ENCODE measurements at places on chromosomes 3 and 15.

GRCh38 chr15:28945626-28946230 is 60.0 kb downstream of the APBA2 start:
- no peak for DNase-seq

DNA sequence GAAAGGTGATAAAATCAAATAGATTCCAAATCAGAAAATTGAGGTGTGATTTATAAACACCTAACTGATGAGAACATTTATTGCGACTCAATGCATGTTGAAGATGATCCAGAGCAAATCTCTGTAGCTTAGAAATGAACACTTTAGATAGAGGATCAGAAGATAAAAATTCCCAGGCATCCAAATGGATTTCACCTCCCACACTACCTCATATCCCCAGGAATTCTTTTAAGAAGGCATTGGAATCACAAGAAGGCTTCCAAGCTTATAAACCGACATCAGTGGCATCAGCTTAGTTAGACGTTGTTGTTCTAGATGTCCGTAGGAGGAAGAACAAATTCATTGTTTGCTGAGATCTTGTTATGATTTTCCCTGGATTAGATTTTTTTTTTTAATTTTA is 154.4 kb downstream of the EBLN2 start:
- no peak for DNase-seq

GRCh38 chr3:188664795-188665194 is 507.0 kb upstream of the TPRG1 start:
- no peak for DNase-seq

DNA sequence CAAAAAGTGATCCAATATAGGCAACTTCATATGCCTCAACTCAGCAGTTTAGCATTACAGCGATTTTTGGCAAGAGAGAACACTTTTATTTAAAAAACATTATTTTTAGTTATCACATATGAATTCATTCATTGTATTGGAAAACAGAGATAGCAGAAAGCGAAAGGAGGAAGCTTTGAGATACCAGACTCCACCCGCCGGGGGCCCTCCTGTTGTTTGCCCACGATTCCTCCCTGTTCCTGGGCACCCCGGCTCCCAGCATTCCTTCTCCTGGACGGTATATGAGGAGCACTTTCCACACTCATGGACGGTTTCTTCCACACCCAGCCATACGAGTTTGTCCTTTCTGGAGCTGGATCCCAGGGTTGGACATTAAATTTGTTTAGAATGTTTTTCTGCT is 18.2 kb downstream of the APBA2 start:
- DNase-seq, result no peak

- DNase-seq, result no peak
Observed at GRCh38 chr15:47577000-47577399, 140.3 kb upstream of the SEMA6D start.

DNA sequence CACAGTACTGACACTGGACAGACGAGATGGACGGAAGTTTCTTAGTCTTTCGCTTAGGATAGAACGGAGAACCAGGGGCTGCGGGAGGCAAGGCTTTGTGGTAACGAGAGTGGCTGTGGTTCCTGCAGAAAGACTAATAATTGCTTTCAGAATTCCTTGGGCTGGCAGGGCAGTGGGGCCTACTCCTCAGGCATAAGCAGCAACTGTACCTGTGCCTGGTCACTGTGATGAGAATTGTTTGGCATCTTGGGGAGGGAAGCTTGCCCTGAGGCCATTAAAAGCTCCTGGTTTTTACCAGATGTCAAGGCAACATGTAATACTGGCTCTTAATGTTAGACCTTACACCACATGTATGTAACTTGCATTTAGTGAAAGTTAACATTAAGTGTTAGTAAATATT is 7.6 kb downstream of the NIPA2 start:
- no peak for DNase-seq

GRCh38 chr15:85488997-85489396 is 108.6 kb downstream of the AKAP13 start:
- DNase-seq, result no peak

GRCh38 chr3:9169326-9169725 is 80.1 kb downstream of the SRGAP3 start:
- DNase-seq, result no peak

DNA sequence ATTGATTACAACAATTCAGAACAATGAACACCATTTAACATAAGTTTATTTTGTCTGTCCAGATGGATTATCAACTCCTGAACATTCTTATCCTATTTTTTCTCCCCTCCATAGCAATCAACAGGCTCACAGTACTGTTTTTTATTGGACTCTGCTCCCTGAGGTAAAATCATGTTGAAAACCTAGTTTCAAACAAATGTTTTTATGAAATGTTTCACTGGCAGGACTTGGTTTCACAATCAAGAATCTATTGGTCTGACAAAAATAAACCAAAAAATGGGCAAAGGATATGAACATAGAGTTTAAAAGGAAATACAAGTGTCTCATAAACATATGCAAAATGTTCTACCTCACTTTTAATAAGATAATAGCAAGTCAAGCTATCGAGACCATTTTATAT is 2.6 kb upstream of the MYRIP start:
- no peak for DNase-seq

DNA sequence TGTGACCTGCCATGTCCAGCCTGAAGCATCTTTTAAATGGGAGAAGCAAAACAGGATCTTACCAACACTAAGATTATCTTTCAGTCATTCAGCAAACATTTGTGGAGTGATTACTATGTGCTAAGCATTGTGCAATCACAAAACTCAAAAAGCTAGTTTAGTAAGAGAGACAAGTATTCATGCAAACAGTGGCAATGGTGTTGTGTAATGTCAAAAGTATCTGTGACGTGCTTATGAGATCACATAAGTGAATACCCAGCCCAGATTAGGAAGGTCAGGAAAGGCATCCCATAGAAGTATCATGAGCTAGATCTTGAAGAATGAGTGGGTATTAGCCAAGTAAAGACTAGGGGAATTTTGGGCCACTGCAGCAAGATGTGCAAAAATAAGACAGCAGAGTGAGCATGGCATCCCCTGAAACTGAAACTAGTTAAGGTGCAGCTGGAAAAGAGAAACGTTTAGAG is 32.1 kb downstream of the SEC62 start:
- no peak for DNase-seq

- no peak for DNase-seq
Observed at GRCh38 chr3:132079147-132079546, 44.3 kb upstream of the CPNE4 start.

DNA sequence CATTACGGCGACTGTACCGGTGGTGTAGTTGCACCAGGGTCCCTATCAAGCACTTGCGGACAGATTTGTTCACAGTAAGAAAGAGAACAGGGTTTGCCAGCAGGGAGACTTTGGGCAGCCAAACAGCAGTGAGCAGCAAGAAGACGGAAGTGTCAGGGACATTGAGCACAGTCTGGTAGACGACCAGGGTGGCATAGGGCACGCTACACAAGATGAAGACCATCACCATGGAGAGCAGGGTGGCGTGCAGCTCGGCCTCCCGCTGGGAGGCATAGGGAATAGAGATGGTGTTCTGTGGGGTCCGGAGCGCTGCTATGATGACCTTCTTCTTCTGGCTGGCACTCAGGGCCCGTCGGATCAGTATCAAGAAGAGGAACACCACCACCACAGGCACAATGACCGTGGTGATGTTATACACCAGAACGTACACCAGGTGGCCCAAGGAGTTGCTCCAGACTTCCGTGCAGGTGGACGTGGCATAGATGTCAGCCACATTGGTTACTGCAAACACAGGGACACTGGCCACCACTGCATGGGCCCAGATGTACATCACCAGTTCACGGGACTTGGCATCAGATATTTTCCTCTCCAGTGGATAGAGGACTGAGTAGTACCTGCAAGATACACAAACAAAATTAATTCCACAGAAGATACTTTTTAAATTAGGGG is 19.1 kb upstream of the FSIP1 start:
- DNase-seq, result no peak

DNA sequence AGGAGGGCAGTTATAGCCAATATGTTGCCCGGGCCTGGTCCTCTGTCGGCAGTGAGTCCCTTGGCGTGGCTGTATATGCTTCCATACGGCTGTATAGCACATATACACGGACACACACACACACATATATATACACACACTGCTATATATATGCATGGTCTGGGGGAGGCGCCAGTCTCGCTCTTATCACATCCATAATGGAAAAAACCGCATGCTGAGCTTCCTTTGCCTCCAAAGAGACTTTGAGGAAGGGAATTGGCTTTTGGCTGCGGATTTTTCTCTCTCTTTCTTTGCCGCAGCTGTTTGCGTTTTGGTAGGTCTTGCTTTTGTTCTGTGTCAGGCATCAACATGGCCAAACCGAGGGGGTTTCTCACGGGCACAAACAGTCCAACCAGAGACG is 11.3 kb upstream of the TMEM115 start:
- no peak for DNase-seq

DNA sequence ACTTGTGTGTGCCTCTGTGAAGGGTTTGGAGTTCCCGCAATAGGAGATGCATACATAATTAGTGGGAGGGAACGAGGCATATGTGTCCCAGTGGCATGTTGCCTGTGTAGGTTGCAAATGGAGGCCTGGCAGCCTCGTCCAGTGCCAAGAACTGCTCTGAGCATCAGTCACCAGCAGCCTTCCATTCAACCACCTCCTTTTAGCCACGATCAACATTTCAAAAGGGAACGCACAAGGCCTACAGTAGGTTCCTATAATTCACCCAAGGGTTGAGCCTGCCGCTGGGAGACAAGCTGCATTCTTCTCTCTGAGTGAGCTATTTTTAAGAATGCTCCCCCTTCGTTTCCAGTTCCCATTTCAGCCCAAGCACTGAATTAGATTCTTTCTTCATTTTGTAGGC is 78.8 kb upstream of the CTNNB1 start:
- no peak for DNase-seq

DNA sequence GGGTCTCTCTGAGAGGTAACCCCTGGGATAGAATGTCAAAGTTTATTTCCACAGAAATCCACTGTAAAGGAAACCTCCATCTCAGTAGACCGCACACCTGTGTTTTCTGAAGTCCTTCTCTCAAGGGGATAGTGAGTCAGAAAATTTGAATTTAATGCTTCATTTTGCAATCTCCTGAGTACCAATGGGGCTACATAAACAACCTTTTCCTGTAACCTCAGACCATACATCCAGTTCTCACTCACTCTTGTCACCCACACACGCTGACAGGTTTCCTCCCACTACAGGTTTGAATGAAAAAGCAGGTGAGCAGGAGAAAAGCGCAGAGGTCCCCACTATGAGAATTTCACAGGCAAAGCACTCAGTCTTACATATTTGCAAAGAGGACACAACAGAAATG is 165.3 kb upstream of the MCTP2 start:
- no peak for DNase-seq

- no peak for DNase-seq
Observed at GRCh38 chr3:13574083-13574797, 25.3 kb downstream of the FBLN2 start.

GRCh38 chr3:120364821-120365220 is 15.7 kb upstream of the LRRC58 start:
- DNase-seq, result no peak

GRCh38 chr3:139074565-139075115 is 29.9 kb upstream of the PRR23C start:
- no peak for DNase-seq

DNA sequence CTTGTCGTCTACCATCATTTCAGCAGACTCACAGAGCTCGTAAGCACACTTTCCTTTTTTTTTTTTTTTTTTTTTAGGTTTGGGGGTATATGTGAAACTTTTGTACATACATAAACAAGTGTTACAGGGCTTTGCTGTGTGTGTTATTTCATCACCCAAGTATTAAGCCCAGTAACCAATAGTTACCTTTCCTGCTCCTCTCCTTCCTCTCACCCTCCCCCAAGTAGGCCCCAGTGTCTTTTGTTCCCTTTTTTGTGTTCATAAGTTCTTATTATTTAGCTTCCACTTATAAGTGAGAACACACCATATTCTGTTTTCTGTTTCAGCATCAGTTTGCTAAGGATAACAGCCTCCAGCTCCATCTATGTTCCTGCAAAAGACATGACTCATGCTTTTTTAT is 746.8 kb downstream of the GRM7 start:
- no peak for DNase-seq

DNA sequence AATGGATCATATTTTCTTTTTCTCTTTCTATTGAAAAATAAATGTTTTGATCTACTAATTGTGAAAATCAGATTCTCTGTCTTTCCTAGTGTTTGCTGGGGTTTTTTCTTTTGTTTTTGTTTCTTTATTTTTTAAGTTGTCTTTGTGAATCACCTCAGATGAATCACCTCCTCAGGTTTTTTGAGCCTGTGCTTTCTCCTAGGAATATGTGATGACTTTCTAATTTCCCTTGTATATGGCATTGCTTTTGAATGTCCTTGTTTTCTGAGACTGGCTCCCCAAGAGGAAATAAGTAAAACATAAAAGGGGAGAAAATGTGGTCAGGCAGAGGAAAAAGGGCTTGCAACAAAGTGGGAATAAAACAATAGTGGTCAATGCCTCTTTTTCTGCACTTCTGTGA is 750.0 kb downstream of the ZPLD1 start:
- DNase-seq, result no peak

DNA sequence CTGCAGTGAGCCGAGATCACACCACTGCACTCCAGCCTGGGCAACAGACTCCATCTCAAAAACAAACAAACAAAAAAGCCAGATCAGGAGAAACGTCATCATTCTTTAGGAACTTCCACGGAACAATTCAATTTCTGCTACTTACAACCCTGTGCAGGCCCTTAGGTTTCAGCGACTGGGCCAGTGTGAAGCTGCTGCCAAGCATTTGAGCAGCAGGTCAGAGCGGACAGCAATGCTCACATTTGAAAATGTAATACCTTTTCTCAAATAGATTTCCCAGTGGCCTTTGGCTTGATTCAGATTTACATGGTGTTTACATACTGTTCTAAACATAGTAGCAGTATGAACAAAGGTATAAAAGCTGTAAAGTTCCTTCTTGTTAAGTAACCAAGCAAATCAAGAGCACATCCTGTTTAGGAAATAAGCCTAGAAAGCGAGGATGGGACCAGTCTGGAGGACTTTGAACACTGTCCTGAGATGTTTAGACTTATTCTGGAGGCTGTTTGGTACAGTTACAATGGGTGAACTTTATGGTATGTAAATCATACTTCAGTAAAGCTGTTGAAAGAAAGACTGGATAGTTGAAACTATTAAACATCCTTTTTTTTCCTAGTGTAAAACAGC is 141.2 kb downstream of the HCN4 start:
- DNase-seq, result no peak

GRCh38 chr3:13748276-13748879 is 131.5 kb downstream of the WNT7A start:
- DNase-seq, result no peak

- no peak for DNase-seq
Observed at GRCh38 chr3:116280130-116280740, 165.1 kb downstream of the LSAMP start.

- no peak for DNase-seq
Observed at GRCh38 chr3:43086460-43087165, 19.3 kb downstream of the POMGNT2 start.

- no peak for DNase-seq
Observed at GRCh38 chr15:62792986-62793751, 249.4 kb upstream of the TPM1 start.

DNA sequence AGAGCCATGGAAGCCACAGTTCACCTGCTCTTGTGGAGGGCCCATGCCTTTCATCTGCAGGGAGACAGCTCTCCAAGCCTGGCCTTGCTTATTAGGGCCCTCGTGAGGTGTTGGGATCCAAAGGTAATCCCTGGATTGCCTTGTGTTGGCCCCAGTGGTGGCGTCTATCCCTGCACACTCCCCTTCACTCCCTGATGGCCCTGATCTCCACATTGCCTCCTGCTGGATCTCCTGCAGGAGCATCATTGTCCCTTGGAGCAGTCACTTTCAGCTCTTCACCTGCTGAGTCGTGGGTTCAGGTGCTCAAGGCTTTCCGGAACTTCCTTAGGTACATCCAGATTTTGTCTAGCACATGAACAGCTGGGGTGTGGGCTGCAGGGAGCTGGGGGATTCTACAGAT is 7.0 kb downstream of the PPCDC start:
- DNase-seq, result no peak
